GM12865 (cell line): ENCODE measurements at places on chromosomes 3 and 15.

DNA sequence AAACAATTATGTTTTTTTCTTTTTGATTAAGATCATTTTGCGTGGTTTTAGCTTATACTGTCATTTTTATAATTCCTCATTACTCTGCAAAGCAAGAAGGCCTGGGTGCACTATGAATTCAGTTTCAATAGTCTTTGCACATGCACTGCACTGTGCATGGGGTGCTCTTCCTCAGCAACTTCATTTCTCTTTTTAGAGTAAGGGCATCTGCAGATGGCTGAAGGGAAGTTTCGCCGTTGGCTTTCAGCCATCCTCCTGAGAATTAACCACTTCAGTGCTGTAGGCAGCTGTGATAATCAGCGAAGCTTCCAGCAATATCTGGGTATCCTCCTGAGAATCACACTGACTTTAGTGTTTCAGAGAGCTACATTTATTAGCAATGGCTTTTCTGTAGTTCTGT lies 284.8 kb downstream of the GBE1 start:
- no peak for DNase-seq

DNA sequence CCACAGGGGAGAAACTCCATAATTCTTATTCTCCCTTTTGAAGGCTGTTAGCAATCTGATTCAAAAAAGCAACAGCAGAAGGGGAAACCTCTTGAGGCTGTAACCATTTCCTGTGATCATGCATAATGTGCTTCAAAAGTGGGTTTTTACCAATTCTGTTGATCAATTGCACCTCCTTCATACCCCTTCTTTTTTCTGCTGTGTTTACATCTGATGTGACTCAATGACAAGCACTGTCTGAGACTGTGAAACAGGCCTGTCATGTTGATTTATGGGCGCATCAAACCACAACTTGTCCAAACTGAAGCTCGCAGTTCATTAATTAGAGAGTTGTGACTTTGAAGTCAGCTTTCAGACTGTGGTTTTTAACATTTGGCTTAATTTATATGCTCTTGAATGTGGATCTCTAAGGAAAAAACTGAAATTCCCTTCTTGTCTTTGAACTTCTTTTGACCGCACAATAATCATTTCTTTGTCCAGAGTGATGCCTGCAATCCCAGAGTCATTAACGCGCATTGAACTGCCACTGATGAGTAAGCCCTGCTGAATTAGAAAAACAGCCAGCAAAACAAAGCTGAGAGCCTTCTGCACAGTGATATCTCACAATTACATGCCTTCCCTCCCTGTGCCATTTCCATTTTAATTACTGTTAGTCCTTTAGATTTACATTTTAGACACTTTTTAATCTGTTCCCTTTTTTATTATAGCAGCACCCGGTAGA lies 532.8 kb downstream of the FOXP1 start:
- no peak for DNase-seq

- DNase-seq, result no peak
Measured at GRCh38 chr3:117490716-117491115, 781.1 kb downstream of the TUSC7 start.

DNA sequence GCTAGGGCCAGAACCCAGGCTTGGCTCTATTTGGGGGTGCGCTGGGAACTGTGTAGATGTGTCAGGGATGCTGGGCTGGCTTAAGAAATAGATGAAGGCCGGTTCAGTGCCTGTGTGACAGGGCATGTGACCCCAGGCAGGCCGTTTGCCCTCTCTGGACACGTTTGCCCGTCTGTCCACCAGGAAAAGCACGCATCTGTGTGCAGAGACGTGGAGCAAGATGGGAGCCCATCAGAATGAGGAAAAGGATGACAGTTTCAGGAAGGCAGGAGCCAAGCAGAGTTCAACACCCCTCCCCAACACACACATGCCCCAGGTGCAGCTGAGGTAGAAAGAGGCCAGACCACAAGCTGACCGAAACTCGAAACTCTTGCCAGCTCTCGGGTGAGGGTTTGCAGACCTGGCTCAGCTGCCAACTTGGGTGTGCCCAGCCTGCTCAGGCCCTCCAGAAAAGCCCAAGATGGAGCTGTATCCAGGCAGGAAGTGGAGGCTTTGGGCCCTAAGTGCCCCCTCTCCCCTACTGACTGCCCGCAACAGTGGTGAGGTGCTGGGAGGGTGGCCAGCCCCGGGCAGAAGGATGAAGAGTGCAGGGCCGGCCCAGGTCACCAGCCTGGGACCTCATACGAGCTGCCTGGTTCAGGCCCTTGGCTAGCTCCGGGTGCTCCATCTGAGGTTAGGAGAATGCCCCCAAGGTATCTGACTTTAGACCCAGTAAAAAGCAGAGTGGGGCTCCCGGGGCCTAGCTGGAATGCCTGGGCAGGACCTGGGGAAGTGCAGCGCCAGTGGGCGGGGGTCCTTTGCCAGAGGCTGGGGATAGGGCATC lies 10.2 kb upstream of the MESP1 start:
- DNase-seq, result peak; percentile 73

GRCh38 chr3:50158530-50159146 lies 3.5 kb downstream of the SEMA3F start:
- DNase-seq, result no peak

DNA sequence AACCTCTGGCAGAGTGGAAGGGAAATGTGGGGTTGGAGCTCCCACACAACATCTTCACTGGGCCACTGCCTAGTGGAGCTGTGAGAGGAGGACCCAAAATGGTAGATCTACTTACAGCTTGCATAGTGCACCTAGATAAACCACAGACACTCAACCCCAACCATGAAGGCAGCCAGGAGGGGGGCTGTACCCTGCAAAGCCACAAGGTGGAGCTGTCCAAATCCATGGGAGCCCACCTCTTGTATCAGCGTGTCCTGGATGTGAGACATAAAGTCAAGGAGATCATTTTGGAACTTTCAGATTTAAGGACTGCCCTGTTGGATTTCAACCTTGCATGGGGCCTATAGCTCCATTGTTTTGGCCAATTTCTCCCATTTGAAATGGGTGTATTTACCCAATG lies 20.9 kb downstream of the TP63 start:
- DNase-seq, result peak; percentile 5

DNA sequence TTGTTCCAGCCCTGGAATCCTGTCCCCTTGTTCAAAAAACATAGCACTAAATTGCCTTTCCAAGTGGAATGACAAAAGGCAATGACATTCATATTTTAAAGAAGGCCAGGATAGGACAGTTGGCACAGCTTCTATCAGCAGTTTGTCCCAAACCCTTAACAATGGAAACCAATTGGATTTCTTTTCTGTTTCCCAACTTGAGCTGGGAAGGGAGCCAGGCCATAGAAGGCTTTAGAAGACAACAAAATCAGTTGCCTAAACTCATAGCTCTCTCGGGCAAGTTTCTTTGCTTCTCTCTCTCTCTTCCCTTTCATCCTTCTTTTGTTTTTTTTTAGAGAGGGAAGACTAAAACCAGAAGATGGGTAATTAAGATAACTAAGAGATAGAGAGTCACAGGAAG lies 227.7 kb upstream of the TPRG1 start:
- DNase-seq, result no peak

GRCh38 chr3:195847055-195847950 lies 35.6 kb upstream of the MUC4 start:
- DNase-seq, result no peak

- DNase-seq, result no peak
Measured at GRCh38 chr3:138921316-138922292, 25.3 kb downstream of the FOXL2 start.

GRCh38 chr3:119025171-119025795 lies 9.4 kb downstream of the IGSF11 start:
- no peak for DNase-seq

- no peak for DNase-seq
Measured at GRCh38 chr3:189941679-189942078, 179.0 kb downstream of the P3H2 start.

- DNase-seq, result peak; percentile 78
Measured at GRCh38 chr3:42276141-42277132, 10.5 kb upstream of the CCK start.

DNA sequence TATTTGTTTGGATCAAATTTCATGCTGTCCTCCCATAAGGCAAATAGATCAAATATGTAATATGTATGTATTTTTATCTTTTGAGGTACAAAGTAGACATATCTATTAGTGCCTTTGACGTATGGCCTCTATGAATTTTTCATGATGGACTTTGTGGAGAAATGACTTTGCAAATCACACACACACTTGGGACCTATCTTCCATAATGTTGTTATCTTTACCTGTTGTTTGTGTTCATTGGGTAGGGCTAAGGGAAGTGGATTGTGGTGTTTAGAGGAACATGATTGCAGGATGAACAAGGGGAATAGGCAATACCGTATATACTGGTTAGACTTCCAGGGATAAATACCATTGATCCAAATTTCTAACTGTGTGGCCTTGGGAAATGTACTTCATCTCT lies 142.3 kb downstream of the GHSR start:
- no peak for DNase-seq

DNA sequence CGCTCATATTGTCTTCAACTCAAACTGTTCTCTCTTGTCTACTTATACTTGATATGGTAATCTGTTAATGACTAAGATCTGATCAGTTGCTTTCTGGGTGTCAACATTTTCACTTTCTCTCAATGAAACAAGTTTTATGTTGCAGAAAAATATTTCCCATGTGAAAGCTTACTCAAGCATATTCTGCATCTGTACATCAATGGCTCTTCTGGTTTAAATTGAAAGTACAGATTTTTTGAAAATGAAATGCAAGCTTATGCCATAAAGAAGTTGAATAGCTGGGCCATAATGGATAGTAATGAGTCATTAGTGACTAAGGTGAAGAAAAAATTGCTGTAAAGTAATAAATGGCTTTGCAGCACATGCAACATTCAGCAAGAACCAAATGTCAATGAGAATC lies 140.7 kb downstream of the BCHE start:
- DNase-seq, result peak; percentile 3

DNA sequence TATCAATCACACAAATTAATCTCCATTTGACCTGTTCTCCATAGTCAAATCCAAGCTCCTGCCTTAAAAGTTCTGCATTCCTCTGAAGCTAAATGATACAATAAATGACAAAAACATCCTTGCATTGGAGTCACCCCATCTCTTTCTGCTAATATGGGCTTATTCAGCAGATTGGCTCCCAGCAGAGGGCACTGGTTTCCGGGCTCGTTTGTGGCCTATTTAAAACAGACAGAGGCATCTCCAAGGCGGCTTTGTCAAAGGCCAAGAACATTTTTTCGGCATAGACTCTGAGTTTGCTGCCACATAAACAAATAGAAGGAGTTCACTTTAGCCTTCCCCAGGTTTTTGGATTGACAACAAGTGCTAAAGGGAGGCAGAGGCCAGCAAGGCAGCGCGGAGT lies 204.4 kb upstream of the RASGRP1 start:
- DNase-seq, result peak; percentile 4

DNA sequence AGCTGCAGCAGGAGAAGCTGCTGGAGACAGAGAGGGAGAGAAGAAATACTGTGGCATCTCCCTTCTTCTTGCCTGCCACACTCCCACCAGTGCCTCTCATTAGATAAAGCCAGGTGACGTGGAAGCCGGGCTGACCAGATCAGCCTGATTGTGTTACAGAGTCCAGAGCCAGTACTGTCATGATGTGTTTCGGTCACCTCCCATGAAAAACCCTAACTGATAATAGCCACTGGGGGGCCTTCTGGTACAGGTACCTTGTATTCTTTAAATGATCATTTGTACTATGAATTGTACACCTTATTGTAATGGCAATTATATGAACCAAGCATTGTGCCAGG lies 125.8 kb upstream of the TMEM108 start:
- no peak for DNase-seq

DNA sequence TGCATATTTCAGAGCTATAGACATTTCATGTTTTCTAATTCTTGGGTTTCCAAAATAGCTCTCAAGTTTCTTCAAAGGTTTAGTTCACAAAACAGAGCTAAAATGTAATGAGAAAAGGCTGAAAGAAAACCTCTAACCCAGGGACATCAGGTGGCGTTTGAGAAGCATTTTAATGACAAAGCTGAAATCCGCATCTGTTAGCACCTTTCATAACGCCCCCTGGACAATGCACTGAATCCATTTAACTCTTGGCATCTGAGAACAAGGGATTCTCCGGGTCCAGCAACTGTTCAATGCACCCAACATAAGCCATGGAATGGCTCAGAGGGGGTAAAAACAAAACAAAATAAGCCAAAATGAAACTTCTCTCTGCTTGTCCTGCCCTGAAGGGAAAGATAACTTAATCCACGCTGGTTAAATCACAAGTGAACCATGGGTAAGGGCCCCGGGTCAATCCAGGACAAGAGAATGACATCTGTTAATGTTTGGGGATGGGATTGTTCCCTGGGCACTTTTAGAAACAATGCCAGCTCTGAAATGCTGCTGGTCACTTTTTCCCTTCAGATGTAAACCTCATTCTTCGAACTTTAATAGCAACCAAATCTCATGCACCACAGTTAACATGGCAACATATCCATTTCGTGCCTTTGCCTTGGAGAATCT lies 466.2 kb upstream of the ADAMTS9 start:
- no peak for DNase-seq

DNA sequence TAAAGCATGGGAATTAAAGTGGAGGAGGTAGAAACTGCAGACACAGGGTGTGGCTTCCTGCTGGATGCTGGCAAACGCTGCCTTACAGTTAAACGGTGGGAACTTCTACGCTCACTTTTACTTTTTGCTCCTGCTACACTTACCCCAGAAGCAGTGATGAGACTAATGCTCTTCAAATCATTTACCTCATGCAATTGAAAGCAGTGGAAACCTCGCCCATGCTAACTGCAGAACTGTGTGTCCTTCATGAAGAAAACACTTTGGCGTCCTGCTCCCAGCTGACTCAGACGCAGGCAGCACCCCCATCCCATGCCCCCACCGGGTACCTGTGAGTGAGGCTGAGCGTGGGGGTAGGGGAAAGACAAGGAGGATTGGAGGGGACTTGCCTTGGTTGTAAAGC lies 31.8 kb downstream of the UPK1B start:
- no peak for DNase-seq

GRCh38 chr15:86157606-86158293 lies 78.1 kb downstream of the AGBL1 start:
- DNase-seq, result no peak

DNA sequence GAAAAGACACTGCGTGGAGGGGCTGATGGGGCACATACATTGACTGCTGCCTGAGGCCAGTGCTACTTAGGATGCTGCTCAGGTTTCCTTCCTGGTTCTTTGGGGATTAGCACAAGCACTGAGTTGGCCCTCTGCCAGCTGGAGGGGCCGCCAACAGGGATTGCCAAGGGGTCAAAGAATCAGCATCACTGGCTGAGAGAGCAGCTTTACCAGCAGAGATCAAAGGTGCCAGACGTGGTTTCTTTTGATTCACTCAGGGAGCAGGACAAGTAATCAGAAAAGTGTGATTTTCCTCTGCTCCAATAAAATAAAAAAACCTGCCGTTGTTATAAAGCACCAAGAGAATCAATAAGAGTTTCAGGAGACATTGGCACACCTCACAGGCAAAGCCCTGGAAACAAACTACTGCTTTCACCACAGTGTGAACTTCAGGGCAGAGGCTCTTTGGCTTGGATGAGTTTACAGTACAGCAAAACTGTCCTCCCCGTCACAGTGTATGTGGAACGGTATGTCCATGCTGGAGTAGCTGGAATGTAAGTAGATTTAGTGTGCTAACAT lies 45.8 kb upstream of the FSIP1 start:
- DNase-seq, result no peak

DNA sequence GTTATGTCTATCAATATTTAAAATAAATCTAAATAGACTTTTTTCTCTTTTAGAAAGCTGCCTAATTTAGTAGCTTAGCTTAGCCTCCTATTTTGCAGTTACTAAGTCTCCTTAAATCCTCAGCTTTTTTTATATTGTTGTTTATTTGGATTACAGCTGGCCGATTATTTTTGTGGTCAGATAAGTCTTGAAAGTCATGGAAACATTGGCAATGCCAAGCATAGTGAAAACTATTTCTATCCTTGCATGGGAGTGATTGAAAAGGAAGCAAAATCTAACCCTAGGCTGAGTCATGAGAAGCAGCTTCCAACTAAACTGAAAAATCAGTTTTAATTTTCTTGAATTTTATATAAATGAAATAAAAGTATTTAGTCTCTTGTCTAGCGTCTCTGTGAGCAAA lies 1063.0 kb upstream of the GBE1 start:
- no peak for DNase-seq
